ENCODE measurements at places on chromosomes 13 and 19.

GRCh38 chr13:92103689-92104153, 705.3 kb downstream of the GPC5 start:
- DNase-seq, result no peak

- no peak for DNase-seq
Measured at GRCh38 chr13:27712421-27712820, 79.9 kb upstream of the GSX1 start.

GRCh38 chr19:33689868-33690267, 68.1 kb downstream of the CHST8 start:
- DNase-seq, result no peak

- no peak for DNase-seq
Measured at GRCh38 chr13:26593661-26594060, 36.2 kb downstream of the WASF3 start.

- no peak for DNase-seq
Measured at GRCh38 chr13:50700664-50701305, 142.7 kb downstream of the DLEU7 start.

Measured in stimulated activated CD8-positive, alpha-beta memory T cell treated with anti-CD3 and anti-CD28 coated beads, Interleukin-2, amount 100 ng/mL, for 1 hour (primary cell).